ENCODE measurements at places on chromosomes 13 and 19.

DNA sequence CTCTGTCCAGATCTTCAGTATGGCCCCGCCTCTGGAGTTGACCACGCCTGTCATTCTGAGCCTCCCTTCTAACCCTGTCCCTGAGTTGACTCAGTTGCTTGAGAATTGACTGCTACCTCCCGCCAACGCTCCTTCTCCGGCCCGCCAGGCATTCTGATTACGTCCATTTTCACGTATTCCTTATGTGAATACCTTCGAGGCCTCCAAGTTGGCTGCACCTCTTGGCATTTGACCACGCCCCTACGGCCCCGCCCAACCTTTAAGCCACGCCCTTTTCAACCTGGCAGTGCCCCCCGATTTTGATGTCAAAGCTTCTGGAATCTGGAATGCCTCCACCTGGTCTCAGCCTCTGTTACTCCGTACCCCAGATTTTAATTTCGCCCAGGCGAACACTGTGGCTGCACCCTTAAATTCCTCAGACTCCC, 1.7 kb upstream of the EML2 start:
- DNase-seq, result peak; percentile 77

- no peak for DNase-seq
Observed at GRCh38 chr13:100870898-100871297, 196.3 kb upstream of the TMTC4 start.

DNA sequence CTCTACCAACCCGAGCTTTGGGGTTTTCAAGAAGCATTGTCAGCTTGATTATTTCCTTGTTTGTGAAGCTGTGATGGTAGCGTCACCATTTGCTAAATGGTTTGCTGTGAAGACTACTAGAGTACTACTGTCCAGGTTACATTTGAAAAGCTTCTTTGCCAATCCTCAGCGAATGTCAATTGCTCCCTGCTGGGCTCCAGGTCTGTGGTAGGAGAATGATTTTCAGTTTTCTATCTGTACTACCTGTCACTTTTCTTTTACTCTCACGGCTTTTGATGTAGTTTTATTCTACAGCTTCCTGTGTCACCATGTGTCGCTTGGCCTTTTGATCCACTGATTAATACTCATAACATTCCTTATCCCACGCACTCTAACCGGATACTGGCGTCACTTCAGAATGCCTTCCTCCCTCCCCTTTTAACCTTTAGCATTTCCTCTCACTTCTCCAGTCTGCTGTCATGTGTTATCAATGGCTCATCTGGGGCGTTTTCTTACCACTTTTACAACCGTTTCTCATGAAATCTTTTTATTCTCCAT, 7.5 kb upstream of the GPR183 start:
- DNase-seq, result peak; percentile 84

DNA sequence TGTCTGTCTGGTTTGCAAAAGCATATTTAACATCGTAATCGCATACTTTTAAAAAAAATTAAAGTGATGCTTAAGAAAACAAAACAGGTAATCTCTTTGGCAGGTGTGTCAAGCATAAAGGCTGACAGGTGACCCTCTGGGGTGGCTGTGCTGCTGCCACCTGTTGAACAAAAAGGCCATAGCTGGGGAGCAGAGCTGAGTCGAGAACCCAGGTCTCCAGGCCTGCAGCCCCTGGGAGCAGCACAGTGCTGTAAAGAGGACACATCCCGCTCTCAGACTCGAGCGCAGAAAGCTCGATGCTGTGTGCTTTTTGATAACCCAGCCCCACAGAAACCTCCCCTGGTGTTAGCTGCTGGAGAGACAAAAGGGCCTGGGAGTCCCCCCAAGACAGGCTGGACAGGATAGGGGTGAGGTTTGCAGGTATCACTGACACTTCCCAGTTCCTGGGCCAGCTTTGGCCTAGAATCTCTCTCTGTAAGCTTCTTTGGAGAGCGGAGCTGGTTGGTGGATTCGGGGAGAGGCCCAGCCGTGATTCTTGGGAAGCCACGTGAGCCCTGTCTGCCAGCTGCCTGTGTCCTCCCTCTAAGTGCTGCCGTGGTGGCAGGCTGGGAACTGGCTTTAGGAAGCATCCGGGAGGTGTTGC, 66.9 kb downstream of the C13orf42 start:
- DNase-seq, result no peak

GRCh38 chr13:99442273-99442895, 58.9 kb upstream of the TM9SF2 start:
- DNase-seq, result peak; percentile 79

DNA sequence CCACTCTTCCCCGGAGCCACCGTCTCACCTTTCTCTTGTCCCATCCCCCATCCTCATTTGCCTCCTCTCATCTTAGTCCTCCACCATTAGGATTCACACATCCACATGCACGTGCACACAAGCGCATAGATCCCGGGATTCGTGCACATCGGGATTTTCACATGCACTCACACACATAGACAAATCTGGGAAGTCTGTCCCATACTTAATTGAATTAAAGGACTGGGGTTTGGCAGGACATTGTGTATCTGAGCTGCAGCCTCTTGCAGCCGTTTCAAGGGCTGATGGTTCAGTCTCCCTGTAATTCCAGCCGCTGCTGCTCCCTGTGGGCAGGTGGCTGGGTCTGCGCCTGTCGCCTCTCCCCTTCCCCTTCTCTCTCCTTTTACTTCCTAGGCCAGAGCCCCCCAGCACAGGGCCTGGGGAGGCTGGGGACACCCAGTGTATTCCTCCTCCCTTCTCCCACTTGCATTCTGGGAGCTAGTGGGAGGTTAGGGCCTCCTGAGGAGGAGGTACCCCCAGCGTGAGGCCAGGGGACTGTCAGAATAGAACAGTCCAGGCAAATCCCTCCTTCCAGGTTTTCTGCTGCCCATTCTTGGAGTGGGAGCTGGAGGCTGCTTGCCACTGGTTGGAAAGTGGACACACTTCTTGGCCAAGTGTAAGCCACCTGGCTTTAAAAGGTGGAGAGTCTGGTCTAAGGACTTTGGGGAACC, 43.6 kb downstream of the LYL1 start:
- DNase-seq, result no peak

DNA sequence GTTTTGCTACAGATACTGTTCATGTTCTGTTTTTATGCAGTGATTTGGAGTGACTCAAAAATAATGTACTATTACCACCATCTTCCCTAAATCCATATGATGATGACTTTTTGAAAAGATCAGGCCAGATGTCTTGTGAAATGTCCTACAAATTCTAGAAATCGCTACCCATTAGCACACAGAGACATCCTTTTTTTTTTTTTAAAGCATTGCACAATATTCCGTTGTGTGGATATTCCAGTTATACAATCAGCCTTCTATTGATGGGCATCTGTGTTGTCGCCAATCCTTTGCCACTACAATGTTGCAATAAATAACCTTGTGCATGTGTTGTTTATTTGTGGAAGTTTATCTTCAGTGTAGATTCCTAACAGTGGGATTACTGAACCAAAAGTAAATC, 24.5 kb downstream of the ZDHHC20 start:
- DNase-seq, result no peak

- no peak for DNase-seq
Observed at GRCh38 chr13:97284558-97284957, 62.4 kb downstream of the MBNL2 start.

DNA sequence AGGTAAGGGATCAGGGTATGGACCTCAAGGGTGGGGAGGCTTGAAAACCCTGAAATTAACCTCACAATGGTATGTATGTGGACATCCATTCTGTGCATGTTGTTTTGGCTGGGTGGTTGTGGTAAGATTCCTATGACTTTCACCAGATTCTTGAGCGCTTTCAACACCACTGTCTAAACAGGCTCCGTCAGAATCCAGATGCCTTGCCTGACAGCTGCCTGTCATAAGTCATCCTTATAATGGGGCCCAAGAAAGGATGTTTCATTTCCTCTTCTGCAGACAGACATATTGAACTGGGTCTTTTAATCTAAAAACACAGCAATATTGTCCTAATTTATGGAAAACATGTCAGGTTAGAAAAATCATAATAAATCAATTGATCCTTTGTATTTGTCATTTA, 41.3 kb downstream of the ALOX5AP start:
- no peak for DNase-seq

DNA sequence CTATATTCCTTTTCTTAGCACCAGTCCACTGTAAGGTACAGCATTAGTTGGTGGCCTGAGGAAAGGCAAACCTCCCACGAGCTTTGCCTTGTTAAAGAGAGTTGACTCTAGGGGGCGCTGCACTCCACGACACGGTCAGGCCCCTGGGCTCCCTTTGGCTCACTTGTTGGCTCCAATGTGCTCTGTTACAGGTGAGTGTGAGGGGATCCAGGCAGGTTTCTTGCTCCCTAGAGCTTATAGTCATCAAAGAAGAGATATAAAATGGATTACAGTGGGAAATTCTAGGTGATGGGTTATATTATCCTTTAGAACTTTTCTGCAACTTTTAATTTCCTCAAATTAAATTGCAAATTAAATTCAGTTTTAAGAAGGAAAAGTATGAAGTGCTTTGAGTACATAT, 3.7 kb downstream of the WDR87 start:
- DNase-seq, result peak; percentile 91

Data from activated effector memory CD4-positive, alpha-beta T cell treated with anti-CD3 and anti-CD28 coated beads, Interleukin-2, amount 50 U/mL, for 16 hours (primary cell).